ENCODE measurements at places on chromosomes 2 and 18. TPM values are rescaled to one million over a fixed set of nuclear protein-coding genes. Genes with fewer than 3 reads are reported as not detected.

- H3K4me3 ChIP-seq: no peak overlapping the region
- no peak overlapping the region for H3K27ac ChIP-seq
- DNase-seq: no peak
- no peaks in the 10 kb centered on the region for H3K27me3 ChIP-seq
Observed at GRCh38 chr18:48997681-48997984, 46.9 kb upstream of the SMAD7 start.

DNA sequence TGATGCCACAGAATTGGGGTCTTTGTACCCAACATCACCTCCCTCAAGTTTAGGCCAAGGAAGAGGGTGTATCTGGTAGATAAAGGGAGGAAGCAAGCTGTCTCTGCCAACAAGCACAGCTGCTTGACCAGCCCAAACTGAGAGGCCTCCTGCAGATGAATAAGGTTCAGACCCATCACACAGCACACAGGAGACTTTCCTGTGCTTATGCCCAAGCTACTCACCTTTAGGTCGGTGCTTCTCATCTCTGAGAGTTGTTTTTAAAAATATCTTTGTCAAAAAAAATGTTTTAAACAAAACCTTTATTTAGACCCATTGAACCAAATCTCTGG is 24.7 kb upstream of the SP3 start:
- no peaks in the 10 kb centered on the region for H3K27me3 ChIP-seq
- H3K36me3 ChIP-seq: no peaks in the 10 kb centered on the region
- H3K27ac ChIP-seq: no peak overlapping the region
- H3K4me3 ChIP-seq: no peak overlapping the region

- H3K36me3 ChIP-seq: no peaks in the 10 kb centered on the region
- H3K27me3 ChIP-seq: no peaks in the 10 kb centered on the region
- no peak overlapping the region for H3K4me3 ChIP-seq
Observed at GRCh38 chr18:46484971-46485370, 172.0 kb downstream of the LOXHD1 start.

GRCh38 chr18:24663026-24663425 is 202.6 kb downstream of the HRH4 start:
- H3K4me1 ChIP-seq: peaks cover 16% of the 10 kb centered on the region
- H3K4me3 ChIP-seq: no peak overlapping the region
- H3K27ac ChIP-seq: no peak overlapping the region
- DNase-seq: no peak
- H3K27me3 ChIP-seq: no peaks in the 10 kb centered on the region

- no peak for DNase-seq
- no peaks in the 10 kb centered on the region for H3K36me3 ChIP-seq
- peaks cover 2% of the 10 kb centered on the region for H3K27me3 ChIP-seq
- H3K4me1 ChIP-seq: peaks cover 5% of the 10 kb centered on the region
- H3K27ac ChIP-seq: no peak overlapping the region
Observed at GRCh38 chr2:26179446-26179913, 6.6 kb downstream of the GAREM2 start.

DNA sequence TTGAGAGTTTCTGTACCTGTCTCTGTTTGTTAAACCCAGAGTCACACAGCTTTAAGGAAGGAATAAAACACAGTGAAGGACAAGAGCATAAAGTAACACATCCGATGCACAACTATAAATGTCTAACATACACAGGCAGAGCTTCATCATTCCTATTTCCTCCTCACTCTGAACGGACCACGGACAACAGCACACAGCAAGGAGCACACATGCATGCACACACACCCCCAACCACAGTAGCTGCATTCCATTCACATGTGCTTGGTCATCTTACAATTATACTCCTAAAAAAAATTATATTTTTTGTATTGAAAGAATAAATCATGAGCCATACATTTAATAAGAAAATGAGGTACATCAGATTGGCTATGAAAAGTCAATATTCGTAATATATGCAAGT is 58.3 kb downstream of the ID2 start:
- H3K27me3 ChIP-seq: no peaks in the 10 kb centered on the region
- no peaks in the 10 kb centered on the region for H3K4me1 ChIP-seq
- no peak overlapping the region for H3K4me3 ChIP-seq
- no peaks in the 10 kb centered on the region for H3K36me3 ChIP-seq
- no peak overlapping the region for H3K27ac ChIP-seq

DNA sequence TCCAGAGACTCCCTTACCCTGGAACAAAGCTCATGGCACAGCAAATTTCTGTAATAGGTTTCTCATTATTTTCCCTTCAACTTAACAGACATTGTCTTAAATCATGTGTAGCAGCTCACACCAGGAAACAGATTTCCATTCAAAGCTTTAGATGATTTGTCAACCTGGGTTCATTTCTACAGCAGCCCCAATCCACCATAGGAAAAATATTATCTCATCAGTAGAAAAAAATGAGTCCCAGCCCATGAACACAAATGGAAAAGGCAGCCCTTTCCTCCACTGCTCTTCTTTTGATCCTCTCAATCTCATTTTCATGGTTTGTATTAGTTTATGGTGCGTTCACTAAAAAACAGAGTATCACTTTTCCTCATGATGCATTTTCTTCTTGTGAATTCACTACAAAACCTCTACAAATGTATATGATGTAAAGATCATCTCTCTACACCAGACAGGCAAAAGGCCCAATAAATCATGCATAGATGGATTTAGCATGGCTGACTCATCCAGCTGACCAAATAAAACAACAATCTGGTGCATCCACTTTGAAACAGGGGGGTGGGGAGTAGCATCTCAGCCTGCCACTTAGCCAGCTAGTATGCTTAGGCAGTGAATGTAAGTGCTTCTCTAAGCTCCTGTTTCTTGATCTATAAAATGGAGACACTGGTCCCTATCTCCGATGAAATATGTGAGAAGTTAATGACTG is 78.6 kb downstream of the SATB2 start:
- H3K27ac ChIP-seq: no peak overlapping the region
- no peak overlapping the region for H3K4me3 ChIP-seq
- no peaks in the 10 kb centered on the region for H3K27me3 ChIP-seq

GRCh38 chr2:136407952-136408318 is 290.0 kb upstream of the CXCR4 start:
- no peak overlapping the region for H3K27ac ChIP-seq
- no peak overlapping the region for H3K4me3 ChIP-seq
- H3K36me3 ChIP-seq: no peaks in the 10 kb centered on the region
- no peak for DNase-seq

DNA sequence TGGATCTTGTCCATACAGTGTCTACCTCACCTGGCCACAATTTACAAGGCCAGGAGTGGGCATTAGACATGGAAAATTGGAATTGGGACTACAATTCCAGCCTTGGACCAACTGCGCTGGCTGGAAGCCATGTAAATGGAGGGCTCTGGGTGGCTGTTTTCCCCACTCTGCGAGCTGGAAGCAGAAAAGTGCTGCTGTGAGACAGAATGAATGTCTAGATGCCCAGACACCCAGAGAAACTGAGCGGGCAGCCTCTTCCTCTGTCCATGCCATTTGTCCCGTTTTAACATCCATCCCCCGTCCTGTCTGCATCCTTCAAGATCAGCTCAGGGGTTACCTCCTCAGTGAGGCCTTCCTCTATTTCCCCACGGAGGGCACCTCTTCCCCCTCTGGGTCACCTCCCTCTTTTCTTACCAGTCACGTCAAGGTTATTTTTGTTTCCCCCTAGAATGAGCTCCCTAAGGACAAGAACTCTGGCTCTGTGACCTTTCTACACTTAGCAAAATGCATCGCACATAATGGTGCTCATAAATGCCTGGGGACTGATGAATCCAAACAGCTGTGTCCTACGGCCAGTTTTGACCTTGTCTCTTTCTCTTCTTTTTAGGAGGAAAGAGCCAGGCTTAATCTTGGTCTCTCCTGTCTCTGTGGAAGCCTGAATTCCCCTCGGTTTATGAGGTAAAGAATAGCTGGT is 41.2 kb downstream of the MCFD2 start:
- no peak overlapping the region for H3K4me3 ChIP-seq
- H3K4me1 ChIP-seq: no peaks in the 10 kb centered on the region
- H3K27me3 ChIP-seq: no peaks in the 10 kb centered on the region
- no peak overlapping the region for H3K27ac ChIP-seq
- no peaks in the 10 kb centered on the region for H3K36me3 ChIP-seq

GRCh38 chr2:64086347-64087082 is 57.7 kb downstream of the PELI1 start:
- no peak for DNase-seq
- H3K4me1 ChIP-seq: no peaks in the 10 kb centered on the region
- H3K27ac ChIP-seq: no peak overlapping the region

DNA sequence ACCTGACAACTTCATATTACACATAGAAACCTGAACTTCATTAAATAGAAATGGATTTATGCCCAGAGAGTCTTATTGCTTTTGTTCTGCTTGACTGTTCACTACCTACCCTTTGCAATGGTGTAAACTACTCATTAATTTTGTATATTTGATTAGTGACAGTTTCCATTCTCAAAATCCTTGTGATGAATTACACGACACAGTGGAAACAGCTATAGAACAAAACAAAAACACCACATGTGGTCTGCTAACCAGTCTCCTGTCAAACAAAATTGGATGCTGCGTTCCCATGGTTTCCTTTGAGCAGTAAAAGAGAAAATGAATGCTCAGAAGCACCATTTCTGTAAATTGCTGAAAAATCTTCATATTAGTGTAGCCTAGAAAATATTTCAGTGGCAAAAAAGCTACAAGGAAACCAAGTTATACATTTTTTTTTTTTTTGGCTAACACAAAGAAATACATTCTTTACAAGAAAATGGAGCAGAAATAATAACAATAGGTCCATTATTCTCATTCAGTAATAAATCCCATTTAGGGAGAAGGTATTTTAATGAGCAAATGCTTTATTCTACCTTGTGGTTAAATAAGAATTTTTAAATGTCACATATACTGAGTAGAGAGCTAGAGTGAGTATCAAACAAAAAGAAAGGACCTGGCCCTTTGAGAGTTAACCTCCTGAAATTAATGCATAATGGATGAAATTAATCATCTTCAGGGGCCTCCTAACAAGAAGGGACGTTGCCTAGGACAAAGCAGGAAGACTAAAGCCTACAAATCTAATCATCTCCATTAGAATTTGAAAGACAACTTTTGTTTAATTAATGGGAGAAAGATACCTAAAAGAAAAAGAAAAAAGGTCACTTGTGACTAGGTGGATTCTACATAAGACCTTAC is 355.1 kb upstream of the ZC3H15 start:
- DNase-seq: no peak
- no peaks in the 10 kb centered on the region for H3K4me1 ChIP-seq
- H3K4me3 ChIP-seq: no peak overlapping the region
- H3K27me3 ChIP-seq: no peaks in the 10 kb centered on the region
- H3K36me3 ChIP-seq: no peaks in the 10 kb centered on the region
- H3K27ac ChIP-seq: no peak overlapping the region

- no peaks in the 10 kb centered on the region for H3K27me3 ChIP-seq
- H3K36me3 ChIP-seq: no peaks in the 10 kb centered on the region
- no peak for DNase-seq
- no peak overlapping the region for H3K4me3 ChIP-seq
Observed at GRCh38 chr2:42907835-42908234, 115.5 kb upstream of the HAAO start.

- no peaks in the 10 kb centered on the region for H3K27me3 ChIP-seq
- DNase-seq: no peak
- no peaks in the 10 kb centered on the region for H3K36me3 ChIP-seq
- H3K27ac ChIP-seq: no peak overlapping the region
- no peak overlapping the region for H3K4me3 ChIP-seq
Observed at GRCh38 chr2:180577567-180577966, 402.8 kb upstream of the UBE2E3 start.

DNA sequence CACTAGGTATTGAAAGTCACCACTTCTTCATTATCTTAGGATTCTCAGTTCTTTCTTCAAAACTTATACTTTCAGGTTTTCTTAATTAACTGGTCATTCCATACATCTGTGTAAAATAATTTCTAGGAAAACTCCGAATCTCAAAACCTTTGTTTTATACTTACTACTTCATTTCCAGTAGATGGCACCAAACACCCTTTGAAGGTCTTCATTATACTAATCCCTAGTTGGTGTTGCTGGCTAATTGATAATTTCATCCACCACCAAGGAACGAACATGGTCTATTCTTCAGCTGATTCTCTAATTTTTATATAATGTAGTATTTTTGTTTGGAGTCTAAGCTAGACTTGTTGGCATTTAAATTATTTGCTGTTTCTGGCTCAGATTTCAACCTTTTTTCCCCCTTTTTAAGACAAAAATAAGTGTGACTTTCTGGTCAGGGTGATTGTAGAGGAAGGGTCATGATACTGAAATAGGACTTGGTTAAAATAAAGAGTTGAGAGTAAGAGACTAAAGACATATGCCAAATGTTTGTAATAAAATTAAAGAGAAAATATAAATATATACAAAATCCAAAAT is 2.8 kb upstream of the MXD1 start:
- peaks cover 10% of the 10 kb centered on the region for H3K36me3 ChIP-seq
- peaks cover 12% of the 10 kb centered on the region for H3K4me1 ChIP-seq
- no peak for DNase-seq
- no peaks in the 10 kb centered on the region for H3K27me3 ChIP-seq

DNA sequence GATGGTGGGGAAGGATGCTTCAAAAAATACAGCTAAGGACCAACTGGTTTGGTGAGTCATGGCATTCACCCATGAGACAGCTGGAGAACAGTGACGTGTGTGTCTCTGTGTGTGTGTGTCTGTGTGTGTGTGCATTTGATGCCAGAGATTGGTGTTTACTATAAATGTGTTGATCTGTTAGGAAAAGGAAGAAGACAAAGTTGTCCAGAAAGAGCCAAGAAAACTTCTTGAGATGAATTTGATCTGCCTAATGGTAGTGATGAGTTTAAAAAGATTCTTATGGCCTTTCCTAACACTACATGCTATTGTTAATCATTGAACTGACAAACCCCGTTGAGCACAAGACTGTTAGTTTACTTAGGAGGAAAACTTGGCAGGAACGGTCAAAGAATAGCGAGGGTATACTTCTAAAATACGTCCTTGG is 36.4 kb upstream of the IL1R1 start:
- H3K27ac ChIP-seq: no peak overlapping the region
- H3K4me3 ChIP-seq: no peak overlapping the region
- H3K4me1 ChIP-seq: no peaks in the 10 kb centered on the region
- H3K27me3 ChIP-seq: no peaks in the 10 kb centered on the region
- H3K36me3 ChIP-seq: no peaks in the 10 kb centered on the region

GRCh38 chr2:69279931-69280681 is 106.9 kb downstream of the GFPT1 start:
- no peaks in the 10 kb centered on the region for H3K4me1 ChIP-seq
- H3K27me3 ChIP-seq: no peaks in the 10 kb centered on the region
- H3K27ac ChIP-seq: no peak overlapping the region
- no peak for DNase-seq
- no peaks in the 10 kb centered on the region for H3K36me3 ChIP-seq

HADHB gene
- total RNA-seq: 75.1 TPM

CPO gene
- total RNA-seq: 0.20 TPM

AQP12B gene
- not detected for total RNA-seq

ALK gene
- total RNA-seq: not detected

VWA3B gene
- total RNA-seq: not detected

MYOM1 gene
- 1.2 TPM for total RNA-seq

ACADL gene
- total RNA-seq: not detected
